ENCODE measurements at places on chromosomes 16 and 17.

DNA sequence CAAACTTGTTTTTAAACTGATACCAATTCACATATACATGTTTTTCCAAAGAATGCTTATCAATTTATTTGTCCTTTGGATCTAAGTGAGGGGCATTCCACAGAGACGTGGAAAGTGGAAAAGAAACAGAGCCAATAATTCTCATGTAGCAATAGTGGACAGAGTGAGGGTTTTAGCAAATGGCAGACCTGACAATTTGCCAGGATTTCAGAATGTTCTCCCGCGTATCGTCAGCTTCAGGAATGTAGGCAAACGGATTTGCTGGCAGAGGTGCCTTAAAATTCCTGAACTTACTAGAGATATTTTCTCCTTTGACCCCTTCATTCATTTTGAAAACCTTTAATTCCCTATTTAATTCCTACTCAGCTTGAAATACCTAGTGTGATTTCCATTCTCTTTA, 193.4 kb upstream of the CPHXL start:
- DNase-seq = peak; percentile 41

GRCh38 chr16:48619547-48619946, 9.6 kb upstream of the N4BP1 start:
- DNase-seq = no peak

GRCh38 chr16:1543085-1543896, 9.8 kb downstream of the TMEM204 start:
- peak; percentile 83 for DNase-seq

GRCh38 chr16:77328274-77328673, 106.6 kb downstream of the ADAMTS18 start:
- DNase-seq = no peak

- peak; percentile 93 for DNase-seq
Observed at GRCh38 chr17:8220783-8221662, 10.6 kb upstream of the AURKB start.

DNA sequence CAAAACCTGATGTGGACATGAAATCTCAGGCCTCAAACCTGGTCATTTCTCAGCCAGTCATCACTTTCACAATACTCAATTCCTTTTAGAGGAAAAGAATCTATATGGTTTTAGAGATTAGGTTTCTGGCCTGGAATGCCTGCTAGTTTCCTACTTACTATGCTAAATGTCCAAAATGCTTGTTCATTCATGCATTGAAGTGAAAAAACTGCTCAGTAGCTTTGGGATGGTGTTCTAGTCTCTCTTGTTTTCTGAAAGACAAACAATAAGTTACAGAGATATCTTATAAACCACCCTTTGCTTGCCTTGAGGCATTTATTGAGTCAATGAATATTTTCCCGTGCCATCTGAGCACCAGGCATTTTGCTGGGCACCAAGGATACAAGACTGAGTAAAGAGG, 1146.5 kb upstream of the GOT2 start:
- DNase-seq = peak; percentile 38

- DNase-seq = peak; percentile 1
Observed at GRCh38 chr16:9607515-9608230, 516.2 kb downstream of the HAPSTR1 start.

- no peak for DNase-seq
Observed at GRCh38 chr17:49045376-49045775, 48.2 kb downstream of the IGF2BP1 start.

GRCh38 chr16:27431773-27432532, 30.0 kb downstream of the IL21R start:
- DNase-seq = peak; percentile 55

DNA sequence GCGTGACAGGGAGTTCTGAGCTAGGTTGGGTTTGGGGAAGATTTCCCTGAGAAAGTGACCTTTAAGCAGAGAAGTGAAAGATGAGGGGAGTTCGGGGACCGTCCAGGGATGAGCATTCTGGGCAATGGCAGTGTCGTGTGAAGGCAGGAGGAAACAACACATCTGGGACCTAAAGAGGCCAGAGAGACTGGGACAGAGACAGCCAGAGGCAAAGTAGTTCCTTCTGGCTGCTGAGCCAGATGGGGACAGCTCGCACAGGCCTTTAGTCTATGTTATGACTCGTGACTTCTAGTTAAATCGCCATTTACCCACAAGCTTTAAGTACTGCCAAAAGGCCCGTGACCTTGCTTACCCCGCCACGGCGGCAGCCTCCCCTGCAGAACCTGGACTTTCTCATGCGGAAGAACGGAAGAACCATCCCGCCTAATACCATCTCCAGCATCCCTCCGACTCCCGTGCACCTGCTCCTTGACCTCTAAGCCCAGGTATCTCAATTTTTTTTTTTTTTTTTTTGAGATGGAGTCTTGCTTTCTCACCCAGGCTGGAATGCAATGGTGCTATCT, 8.5 kb upstream of the MED11 start:
- no peak for DNase-seq

DNA sequence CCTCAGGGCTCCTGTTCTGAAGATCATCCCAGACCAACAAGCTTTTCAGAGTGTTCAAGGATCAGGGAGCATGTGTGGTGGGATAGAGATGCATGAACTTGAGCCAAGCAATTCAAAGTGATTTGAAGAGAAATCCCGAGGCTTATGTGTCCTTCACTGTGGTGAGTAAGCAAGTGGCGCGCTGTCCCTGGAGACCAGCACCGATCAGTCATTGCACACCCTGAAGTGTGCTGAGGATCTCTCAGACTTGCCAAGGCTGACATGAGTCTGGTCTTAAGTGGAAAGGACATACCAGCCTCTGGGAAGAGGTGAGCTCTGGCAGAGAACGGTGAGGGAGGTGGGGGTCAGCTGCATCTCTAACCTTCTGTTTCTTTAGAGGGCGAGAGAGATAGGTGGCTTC, 43.8 kb upstream of the CDH13 start:
- DNase-seq = peak; percentile 36

- DNase-seq = peak; percentile 91
Observed at GRCh38 chr17:73192894-73193701, at the start of gene COG1. COG1 (plus strand) TSS chr17:73193055; CDS start chr17:73193070, 15 bp downstream.

- DNase-seq = peak; percentile 65
Observed at GRCh38 chr17:12256380-12256995, 235.8 kb downstream of the MAP2K4 start.

DNA sequence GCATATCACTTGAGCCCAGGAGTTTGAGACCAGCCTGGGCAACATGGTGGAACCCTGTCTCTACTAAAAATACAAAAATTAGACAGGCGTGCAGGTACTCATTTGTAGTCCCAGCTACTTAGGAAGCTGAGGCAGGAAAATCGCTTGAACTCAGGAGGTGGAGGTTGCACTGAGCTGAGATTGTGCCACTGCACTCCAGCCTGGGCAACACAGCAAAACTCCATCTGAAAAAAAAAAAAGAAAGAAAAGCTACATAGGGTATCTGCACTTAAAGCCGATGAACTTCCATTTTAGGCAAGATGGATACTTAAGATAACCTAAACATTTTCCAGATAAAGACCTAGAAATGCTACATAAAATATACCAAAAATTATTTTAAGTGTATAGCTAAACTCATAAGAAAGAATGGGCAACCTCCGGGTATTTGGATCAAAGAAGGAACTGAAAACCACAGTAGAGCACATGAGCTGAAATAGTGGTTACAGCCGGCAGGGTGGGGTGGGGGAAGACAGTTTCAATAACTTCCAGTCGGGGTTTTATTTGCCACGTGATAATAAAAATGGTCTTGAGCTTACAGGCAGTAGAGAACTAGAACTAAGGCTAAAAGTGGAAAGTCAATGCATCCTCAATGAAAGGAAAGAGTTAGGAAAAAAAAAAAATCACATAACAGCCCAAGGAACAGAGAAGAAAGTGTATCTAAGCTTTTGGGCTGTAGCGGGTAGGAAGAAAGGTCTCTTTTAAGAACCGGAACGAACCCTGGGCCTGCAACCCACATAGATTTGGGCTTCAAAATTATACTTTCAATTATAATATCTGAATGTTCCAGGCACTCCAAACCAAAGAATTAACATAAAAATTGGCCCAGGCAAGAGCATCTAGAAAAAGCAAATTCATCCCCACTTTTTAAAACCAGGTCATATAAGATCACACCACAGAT, 53.1 kb downstream of the CFDP1 start:
- no peak for DNase-seq

GRCh38 chr17:21375162-21375560, 996 bp upstream of the KCNJ12 start:
- no peak for DNase-seq

- DNase-seq = peak; percentile 86
Observed at GRCh38 chr16:81632392-81633146, 146.5 kb upstream of the PLCG2 start.

GRCh38 chr17:37708616-37709212, 36.1 kb downstream of the HNF1B start:
- DNase-seq = peak; percentile 17

GRCh38 chr16:52473096-52473495, 73.8 kb downstream of the TOX3 start:
- DNase-seq = no peak

DNA sequence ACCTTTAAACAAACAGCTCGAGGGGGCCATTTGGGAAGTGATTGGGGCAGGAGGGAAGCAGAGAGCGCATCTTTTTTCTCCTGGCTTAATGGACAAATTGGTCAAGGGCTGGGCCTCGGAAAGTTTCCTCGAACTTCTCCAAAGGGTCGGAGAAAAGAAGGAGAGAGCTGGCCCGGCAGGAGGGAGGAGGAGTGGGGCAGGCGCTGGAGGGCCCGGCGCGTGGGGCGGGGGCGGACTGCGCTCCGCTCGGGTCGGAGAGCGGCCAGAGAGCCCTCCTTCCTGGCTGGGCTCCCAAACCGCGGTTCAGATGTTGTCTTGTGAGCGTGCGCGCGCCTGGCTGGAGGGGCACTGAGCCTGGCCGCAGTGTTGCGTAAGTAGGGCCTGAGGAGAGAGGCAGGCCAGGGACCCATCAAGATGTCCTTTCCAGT, 1.2 kb downstream of the MMP2 start:
- DNase-seq = peak; percentile 91

DNA sequence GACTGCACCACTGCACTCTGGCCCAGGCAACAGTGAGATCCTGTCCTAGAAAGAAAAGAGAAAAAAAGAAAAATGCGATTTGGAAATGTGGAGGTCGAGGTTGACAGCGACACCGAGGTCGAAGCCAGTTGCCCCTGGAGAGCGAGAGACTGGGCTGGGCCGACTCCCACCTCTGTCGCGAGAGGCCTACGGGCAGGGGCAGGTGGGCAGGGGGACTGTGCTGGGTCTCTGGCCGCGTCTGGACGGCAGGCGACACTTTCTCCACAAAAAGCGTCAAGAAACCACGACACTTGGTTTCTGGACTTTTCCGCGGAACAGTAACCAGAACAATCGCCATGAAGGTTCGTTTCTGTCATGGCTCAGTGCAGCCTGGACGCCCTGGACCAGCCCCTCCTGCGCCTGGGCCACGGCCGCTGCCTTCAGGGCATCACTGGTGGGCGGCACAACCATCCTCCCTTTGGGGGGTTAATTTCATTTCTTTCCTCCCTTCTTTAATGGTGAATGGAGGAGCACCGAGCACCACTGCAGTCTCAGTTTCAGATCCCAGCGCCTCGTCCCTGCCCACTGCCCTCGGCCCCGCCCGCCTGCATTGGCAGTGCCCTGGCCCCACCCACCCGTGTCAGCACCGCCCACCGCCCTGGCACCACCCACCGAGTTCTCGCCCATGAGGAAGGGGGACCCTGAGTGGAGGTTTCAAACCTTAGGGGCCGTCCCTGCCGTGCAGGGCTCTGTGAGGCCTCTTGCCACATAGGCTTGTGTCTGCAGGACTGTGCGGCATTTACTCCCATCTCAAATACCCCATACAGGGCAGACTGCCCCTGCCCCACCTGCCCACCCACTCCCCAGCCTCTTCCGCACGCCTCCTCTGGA, 18.5 kb upstream of the CDH15 start:
- DNase-seq = no peak

DNA sequence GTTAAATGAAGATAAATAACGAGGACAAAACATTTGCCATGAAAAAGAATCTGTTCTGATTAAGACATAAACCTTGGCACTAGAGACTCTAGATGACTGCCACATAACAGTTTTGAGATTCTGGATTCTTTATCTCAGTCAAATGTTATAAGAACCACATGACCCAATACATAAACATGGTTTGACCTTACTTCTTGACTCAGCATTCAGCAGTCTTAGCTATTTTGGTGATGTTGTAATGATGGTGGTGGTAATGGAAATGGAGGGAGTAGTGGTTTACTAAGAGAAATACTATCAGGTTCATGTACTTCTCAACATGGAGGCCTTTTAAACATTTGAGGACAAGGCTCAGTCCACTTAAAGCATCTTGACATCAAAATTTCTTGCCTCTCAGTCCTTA, 925.4 kb downstream of the CDH11 start:
- peak; percentile 54 for DNase-seq

DNA sequence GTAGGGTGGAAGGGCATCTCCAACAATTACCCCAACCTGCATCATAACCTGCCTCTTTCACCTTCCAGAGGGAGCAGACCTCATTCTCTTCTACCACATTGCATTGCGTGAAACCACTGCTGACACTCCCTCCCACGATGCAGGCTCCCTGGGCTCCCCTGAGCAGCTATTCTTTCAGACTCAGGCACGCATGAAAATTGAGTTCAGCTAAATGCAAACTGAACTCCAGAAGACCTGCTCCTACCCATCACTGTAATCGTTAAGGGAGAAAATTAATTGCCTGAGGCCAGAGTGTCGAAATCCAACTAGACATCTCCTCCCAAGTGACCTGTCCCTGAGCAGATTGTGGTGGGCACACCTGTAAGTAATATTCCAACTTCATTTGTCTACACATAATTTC, 186.0 kb downstream of the GRIN2A start:
- peak; percentile 7 for DNase-seq

- no peak for DNase-seq
Observed at GRCh38 chr17:38424297-38424972, 3.8 kb upstream of the ARHGAP23 start.

DNA sequence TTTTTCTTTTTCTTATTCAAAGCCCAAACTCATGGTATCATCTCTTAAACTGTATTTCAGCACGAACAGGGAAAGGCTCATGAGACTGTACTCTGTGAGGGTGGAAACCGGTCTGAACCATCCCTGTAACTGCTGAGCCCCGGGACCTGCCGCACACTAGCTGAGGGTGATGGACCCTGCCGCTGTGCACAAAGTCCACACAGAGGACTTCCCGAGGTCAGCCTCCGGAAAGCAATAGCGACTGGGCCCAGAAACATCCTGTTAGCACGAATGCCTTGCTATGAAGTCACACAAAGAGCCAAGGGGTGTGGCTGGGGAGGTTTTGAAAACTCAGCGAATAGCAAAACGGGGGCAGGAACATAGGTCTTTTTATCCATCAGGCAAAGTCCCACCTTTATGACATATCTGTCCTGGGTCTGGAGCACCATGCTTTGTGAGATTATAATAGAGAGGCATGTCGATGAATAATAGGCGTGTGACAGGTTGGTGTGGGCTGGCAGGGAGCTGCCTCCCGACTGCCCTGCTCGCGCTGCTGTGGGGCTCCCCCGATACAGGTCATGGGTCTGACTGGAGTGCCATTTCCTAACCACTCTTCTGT, 33.4 kb downstream of the CDK5R1 start:
- peak; percentile 38 for DNase-seq

DNA sequence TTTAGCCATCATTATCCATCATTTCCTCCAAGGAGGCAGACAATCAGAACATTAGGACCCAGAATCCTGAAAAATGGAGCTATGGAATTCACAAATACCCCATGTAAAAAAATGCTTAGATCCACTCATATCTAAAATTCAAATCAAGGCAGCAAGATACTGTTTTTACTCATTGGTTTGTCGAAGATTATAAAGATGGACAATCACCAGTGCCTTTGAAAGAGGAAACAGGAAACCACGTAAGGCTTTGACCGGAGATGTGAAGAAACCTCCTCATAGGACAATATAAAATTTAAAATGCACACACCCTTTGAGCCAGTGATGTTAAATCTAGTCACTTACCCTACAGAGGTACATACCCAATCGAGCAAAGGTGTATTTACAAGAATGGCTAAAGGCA, 130.0 kb downstream of the XYLT1 start:
- DNase-seq = no peak

GRCh38 chr17:31517524-31517923, 126.0 kb downstream of the RAB11FIP4 start:
- no peak for DNase-seq

All from fibroblast of skin of right biceps (primary cell).